ENCODE measurements at places on chromosomes 16 and 17.

- DNase-seq, result no peak
Measured at GRCh38 chr16:85861095-85861825, 37.7 kb upstream of the IRF8 start.

DNA sequence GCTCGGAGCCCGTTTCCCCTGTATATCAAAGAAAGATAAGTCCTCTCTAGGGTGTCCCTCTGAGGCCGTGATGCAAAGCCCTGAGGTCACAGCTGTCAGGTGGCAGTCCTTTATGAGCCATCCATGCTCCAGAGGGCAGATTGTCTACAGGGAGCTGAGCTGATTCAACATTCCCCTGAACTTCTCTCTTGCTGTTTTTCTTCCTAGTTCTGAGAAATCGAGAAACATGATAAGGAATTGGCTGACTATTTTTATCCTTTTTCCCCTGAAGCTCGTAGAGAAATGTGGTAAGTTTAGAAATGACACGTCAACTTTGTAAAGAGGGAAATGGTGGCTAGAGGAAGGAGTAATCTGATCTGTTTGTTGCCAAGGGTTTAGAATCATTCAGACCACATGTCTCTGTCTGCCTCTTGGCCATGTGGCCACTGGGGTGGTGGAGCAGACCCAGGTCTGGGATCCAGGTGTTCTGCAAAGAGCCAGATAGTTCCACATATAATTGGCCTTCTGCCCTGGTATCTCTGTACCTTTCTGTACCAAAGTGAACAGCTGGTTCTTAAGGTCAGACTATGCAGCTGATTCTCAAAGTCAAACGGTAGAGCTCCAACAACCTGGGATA lies 3.5 kb downstream of the CTNS start:
- no peak for DNase-seq

DNA sequence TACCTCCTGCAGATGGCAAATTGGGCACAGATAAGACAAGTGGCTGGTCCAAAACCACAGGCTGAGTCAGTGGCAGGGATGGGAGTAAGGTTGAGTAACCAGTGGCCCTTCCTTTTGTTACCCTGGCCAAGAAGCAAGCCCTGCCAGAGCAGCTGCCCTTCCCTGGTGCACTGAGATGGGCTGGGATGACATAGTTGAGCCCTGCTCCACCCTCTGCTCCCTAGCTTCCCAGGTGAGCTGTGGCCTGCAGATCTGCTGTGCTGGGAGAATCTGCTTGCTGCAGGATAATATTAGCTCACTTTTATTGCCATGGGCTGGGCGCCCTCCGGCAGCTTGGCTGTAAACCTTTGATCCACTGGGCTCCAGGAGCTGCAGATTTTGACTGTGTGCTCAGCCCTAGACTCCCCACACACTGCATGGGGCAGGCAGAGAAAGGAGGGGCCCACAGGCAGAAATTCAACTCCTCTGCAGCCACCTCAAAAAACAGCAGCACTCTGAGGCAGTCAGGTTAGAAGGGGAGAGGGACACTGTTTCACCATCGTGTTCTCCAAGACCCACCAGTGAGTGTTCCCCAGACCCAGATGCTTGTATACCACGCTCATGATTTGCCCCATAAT lies 101.8 kb downstream of the CBLN1 start:
- no peak for DNase-seq

DNA sequence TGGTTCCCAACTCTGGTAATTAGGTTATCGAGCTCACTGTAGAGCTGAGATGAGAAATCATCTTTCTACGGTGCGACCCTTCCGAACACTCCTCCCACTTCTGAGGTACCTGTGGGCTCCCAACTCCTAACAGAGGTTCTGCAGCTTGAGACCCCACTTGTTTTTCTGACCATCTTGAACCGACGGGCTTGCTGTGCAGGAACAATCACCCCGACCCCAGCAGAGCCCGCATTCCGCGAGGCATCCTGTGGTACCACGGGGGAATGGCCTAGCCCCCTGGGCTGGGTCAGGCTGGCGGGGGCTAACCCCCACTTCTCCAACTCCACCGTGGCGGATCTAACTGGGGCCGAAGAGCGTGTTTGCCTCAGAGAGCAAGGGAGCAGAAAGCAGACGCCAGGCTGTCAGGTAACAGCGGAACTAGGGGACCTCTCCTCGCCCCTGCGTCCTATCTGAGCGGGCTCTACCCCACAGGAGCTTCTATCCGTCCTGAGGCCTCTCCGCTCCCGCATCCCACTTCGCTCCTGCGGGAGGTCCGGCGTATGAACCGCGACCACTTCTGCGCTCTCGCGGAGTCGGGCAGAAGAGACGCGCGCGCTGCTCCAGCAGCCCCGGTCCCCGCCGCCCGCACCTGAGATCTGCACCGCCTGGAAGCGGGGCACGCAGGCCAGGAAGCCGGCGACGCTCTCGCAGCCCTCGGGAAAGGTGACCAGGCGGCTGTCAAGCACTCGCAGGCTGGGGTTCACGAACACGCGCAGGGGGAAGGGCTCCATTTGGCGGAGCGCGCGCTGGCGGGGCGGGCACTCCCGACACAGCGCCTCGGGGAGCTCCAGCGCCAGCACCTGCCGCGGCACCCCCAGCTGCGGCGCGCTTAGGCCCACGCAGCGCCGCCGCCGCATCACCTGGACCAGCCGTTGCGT lies 761 bp downstream of the PDF start:
- DNase-seq, result no peak

DNA sequence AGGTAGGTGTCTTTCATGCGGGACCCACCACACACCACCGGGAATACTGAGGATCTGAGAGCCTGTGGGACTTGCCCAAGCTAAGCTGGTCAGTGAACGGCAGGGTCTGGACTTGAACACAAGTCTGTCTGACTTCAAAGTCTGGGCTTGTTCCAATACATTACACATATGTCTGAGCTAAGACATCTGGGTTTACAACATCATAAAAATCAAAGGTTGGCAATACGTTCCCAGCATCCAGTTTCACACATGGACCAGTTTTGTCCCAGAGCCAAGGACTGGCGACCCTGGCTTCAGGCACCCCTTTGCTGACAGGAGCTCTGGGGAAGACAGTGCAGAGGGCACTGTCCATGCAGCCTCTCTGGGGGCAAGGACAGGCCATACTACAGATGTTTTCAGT lies 27.9 kb upstream of the AXIN2 start:
- no peak for DNase-seq

- DNase-seq, result no peak
Measured at GRCh38 chr17:68228817-68229570, 18.8 kb upstream of the AMZ2 start.

DNA sequence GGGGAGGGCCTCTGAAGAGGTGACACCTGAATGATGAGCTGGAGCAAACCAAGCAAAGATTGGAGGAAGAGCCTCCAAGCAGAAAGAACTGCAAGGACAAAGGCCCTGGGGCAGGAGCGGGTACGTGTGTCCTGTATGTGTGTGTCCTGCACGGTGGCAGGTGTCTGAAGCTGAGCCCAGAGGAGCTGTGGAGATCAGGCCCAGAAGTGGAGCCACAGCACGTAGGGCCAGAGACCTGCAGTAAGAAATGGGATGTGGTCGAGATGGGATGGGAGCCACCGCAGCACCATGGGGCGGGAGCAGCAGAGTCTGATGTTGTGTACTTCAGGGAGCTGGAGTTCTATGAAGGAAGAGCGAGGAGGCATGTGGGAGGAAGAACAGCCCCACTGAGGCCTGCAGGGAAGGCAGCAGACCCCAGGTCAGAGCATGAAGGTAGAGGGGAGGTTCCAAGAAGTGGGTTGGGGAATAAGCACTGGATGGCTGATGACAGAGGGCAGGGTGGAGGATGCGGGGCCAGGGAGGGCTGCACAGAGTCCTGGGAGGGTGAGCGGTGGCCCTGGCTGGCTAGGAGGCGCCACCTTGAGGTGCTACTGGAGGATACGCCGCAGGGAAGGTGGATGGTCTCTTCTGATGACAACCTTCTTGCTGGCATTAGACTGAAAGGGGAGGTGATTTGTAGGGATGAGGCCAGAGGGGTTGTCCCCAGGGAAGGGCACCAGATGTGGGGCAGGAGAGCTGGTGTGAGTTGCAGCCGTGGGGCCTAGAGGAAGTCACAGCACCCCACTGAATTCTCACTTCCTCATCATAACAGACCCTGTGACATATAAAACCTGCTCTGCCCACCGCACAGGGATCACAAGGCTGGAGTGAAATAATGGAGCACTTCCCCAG lies 10.6 kb upstream of the CETP start:
- DNase-seq, result peak; percentile 13
